ENCODE measurements at places on chromosomes 4 and X. TPM values are rescaled to one million over a fixed set of nuclear protein-coding genes. Genes with fewer than 3 reads are reported as not detected.

Gene SPP1
- total RNA-seq, result 151 TPM

Gene SSX2
- total RNA-seq, result not detected

Gene SLC49A3
- total RNA-seq, result 0.15 TPM

Gene TMEM47
- total RNA-seq, result 0.81 TPM

Gene NDST4
- not detected for total RNA-seq

Gene CCDC120
- total RNA-seq, result 3.4 TPM

Gene PGAM4
- total RNA-seq, result 0.43 TPM

All from A549 treated with CORT108297 at 1 μM for 4 hours (cell line).